ENCODE measurements at places on chromosomes 13 and 19. TPM values are rescaled to one million over a fixed set of nuclear protein-coding genes. Genes with fewer than 3 reads are reported as not detected.

CEACAM6 gene
- total RNA-seq = not detected

SHC2 gene
- not detected for total RNA-seq

DHX34 gene
- 13.1 TPM for total RNA-seq

DMPK gene
- 14.4 TPM for total RNA-seq

CYP2S1 gene
- 0.83 TPM for total RNA-seq

EFNA2 gene
- total RNA-seq = not detected

ZSCAN5A gene
- total RNA-seq = 8.2 TPM

DKKL1 gene
- total RNA-seq = not detected

CYP4F12 gene
- total RNA-seq = not detected

ZNF90 gene
- total RNA-seq = 16.2 TPM

PRR36 gene
- total RNA-seq = 0.10 TPM

NUCB1 gene
- total RNA-seq = 236 TPM

ZNF682 gene
- total RNA-seq = 10.9 TPM

ZNF850 gene
- 9.8 TPM for total RNA-seq

C19orf85 gene
- not detected for total RNA-seq

ZNF534 gene
- not detected for total RNA-seq

SIGLEC5 gene
- not detected for total RNA-seq

ICAM5 gene
- total RNA-seq = 0.29 TPM

SELENOV gene
- total RNA-seq = not detected

PSG3 gene
- not detected for total RNA-seq

FCHO1 gene
- total RNA-seq = 55.0 TPM
